ENCODE measurements at places on chromosomes 3 and 15.

DNA sequence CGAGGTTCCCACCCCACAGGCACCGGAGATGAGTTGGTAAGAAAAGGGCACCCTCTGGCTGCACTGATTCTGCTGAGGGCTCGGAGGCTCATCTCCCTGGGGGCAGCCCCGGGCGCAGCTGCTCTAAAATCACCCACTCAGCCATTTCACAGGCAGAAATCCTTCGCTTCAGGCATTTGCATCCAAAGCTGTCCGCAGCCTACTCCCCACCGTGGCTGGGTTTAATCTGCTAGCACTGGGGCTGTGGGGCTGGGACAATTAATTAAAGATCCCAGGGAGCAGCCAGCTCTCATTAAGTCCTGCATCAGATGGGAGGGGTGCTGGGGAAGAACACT is 104.3 kb upstream of the PRR20G start:
- peak; percentile 78 for DNase-seq

DNA sequence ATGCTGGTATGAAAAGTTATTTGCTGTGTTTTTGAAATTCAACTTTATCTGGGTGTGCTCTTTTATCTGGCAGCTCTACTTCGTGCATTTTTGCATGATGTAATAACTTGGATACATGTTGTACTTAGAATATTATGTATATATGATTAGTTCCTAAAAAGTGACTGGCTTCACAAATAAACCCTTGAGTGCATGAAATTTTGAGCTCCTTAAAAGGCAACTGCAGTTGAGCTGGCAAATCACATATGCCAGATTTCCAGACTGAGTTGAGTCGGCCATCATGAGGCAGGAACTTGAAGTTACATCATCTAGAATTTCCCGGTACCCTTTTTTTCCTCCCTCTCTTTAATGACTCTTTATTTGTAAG is 162.5 kb downstream of the FNDC3B start:
- no peak for DNase-seq

GRCh38 chr3:133329626-133330025 is 70.2 kb upstream of the BFSP2 start:
- peak; percentile 24 for DNase-seq

DNA sequence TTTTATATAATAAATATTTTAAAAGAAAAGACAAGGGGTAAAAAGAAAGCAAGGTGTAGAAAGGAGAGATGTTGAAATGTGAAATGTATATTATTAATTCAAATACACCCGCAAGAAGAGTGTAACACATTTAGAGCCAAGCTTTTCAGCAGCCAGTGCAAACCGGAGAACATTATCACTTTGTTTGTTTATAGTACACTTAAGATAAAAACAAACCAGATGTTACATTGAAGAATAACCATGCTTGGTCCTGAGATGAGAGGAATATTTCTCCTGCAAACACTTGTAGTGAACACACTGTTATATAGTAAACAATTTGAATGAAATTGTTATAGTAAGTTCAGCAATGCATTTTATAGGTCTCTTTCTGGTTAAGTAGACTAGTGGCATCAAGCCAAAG is 1441.5 kb downstream of the OTOL1 start:
- DNase-seq, result no peak

GRCh38 chr15:28020644-28021043 is 78.5 kb downstream of the OCA2 start:
- DNase-seq, result no peak

DNA sequence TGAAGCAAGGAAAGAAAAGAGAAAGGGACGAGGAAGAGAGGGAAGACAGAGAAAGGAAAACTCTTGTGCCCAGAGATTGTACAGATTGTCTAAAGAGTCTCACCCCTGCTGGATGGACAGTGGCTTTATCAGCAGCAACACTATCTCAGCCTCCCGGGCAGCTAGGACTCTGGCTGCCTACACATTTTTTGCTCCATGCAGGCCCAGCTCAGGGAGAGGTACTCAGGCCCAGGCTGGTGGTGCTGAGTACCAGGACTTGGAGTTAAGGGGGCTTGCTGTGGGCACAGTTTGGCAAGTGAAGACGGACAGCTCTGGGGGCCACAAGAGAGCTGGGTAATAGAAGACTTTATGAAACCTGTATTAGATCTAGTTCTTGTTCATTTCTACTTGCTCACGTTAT is 19.1 kb upstream of the RHCG start:
- DNase-seq, result no peak

GRCh38 chr3:138692152-138692551 is 83.6 kb downstream of the FAIM start:
- DNase-seq, result no peak

DNA sequence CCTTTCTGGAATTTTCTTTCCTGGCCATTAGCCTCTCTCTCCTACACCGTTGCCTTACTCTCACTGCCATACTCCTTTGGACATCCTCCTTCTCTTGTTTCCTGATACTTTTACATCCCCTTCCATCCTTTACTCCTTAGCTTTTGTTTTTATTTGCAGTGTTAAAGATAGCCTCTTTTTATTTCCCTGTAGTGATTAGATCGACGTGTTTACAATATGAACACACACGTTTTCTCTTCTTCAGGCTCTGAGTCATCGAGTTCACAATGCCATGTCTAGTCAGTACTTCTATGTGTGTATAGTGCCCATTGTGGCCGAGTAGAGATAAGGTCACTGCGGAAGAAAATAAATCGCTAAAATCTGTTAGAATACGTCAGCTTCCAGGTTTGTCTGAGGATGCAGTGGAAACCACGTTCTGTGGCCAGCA is 208.5 kb downstream of the LPP start:
- DNase-seq, result no peak

DNA sequence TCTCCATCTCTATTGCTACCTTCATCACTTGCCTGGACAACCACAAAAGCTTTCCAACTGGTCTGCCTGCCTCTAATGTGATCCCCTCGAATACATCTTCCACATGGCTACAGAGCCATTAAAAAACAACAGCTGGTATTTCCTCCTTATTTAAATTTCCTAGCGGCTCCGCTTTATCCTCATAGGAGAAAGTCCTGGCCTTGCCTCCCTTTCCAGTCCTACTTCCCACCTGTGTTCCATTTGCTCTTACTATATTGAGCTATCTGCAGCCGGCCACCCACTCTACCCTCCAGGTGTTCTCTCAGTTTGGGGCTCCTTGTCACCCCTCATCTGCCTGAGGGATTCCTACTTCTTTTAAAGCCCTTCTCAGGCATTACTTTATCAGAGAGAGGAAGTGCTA is 49.7 kb upstream of the TSPAN3 start:
- DNase-seq, result no peak

DNA sequence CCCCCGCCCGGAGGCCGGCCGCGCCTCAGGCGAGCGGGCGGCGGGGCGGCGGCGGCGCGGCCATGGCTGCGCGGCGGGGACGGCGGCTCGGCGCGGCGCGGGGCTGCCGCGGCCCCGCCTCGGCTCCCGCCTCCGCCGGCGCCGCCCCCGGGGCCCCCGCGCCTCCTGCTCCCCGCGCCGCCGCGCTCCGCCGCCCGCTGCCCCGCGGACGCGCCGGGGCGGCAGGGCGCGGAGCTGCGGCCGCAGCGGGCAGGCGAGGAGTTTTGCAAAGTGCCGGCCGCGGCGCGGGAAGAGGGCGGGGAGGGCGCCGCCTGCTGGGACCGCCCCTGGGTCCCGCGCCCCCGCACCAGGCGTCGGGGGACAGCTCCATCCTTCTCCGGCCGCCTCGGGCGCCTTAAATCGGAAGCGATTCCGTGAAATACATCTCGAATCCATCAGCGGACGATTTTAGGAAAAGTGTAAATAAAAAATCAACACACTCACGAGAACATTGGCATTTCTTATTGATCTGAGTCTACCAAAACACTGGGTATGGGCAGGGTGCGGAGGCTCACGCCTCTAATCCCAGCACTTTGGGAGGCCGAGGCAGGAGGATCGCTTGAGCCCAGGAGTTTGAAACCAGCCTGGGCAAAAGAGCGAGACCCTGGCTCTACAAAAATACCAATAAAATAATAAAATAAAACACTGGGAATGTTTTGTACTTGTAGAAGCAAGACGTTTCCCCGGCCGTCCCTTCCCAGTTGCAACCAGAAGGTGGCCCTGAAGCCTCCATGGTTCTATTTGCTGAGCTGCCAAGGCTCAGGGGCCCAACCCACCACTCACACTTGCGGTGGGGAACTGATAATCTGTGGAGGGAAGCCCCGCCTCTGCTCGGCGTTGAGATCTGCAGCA is 136.9 kb downstream of the NUP210 start:
- peak; percentile 49 for DNase-seq

DNA sequence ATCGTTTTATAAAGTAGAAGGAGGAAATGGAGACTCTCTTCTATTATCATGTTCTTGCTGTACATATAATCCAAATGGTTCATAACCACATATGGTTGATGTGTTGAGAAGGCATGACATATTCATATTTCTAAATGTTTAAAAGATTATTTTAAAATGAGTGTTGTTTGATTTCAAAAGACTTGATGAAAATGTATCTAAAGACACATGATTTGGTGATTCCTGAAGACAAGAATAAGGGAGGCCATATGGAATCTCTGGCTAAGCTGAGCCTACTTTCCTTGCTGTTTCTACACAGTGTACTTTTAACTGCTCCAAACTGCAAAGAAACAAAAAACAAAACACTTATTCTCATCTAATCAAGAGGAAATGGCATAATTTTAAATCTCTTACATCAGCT is 23.0 kb upstream of the GYG1 start:
- DNase-seq, result no peak

DNA sequence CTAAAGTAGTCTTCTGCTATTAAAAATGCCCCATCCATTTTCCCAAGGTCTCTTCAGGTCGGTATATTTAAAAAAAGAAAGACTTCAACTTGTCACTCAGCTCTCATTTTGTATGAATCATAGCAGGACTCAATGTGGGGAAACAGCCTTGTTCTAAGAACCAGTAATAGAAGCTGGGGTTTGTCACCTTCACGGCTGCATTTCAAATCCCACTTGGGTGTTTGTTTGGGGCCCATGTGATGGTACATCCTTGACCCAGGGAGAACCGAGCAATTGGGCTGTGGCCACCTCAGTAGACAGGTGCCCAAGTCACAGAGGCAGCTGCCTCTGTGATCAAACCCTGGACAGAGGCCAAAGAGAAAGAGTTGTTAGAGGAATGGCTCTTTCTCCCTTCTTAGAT is 70.3 kb upstream of the ARL8B start:
- no peak for DNase-seq

GRCh38 chr15:82928711-82929110 is 23.8 kb downstream of the HOMER2 start:
- no peak for DNase-seq

DNA sequence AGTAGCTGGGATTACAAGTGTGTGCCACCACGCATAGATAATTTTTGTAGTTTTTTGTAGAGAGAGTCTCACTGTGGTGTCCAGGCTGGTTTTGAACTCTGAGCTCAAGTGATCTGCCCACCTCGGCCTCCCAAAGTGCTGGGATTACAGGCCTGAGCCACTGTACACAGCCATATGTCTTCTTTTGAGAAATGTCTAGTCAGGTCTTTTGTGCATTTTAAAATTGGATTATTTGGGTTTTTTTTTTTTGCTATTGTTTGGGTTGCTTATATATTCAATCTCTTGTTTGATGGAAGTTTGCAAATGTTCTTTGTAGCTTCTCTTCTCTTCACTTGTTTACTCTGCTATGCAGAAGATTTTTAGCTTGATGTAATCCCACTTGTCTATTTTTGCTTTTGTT is 6.2 kb upstream of the ARPP19 start:
- DNase-seq, result no peak

GRCh38 chr3:160331127-160331937 is 67.7 kb downstream of the IFT80 start:
- no peak for DNase-seq

GRCh38 chr15:70101459-70102113 is 3.9 kb upstream of the TLE3 start:
- peak; percentile 97 for DNase-seq

DNA sequence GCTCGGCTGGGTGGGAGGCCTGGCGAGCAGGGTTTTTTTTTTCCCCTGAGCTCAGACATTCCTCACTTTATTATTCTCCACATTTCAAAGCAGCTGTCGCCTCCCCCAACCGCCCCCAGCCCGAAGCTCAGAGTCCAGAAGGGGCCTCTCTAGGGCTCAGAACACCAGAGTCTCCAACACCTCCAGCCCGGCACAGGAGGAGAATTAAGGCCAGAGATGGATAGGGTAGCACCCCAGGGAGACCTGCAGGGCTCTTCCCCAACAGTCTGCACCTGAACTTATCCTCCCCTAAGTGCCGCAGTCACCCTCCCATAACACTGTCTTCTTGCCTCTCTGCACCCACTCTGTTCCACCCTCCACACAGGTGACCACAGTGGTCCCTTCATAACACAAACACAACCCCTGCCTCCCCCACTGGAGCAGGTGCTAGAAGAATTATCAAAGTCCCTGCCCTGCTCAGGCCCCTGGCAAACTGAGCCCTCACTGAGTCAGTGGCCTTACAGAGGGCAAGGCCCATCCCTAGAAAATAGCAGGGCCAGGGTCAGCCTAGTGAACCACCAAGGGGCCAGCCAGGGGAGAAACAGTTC is 14.1 kb downstream of the MYL3 start:
- peak; percentile 72 for DNase-seq

GRCh38 chr3:14243782-14244181 is 65.2 kb downstream of the LSM3 start:
- DNase-seq, result no peak

- DNase-seq, result no peak
These were observed 15.7 kb upstream of the MEF2A start for GRCh38 chr15:99550077-99550476.

- no peak for DNase-seq
These were observed 356.4 kb downstream of the LPP start for GRCh38 chr3:188510366-188510765.

DNA sequence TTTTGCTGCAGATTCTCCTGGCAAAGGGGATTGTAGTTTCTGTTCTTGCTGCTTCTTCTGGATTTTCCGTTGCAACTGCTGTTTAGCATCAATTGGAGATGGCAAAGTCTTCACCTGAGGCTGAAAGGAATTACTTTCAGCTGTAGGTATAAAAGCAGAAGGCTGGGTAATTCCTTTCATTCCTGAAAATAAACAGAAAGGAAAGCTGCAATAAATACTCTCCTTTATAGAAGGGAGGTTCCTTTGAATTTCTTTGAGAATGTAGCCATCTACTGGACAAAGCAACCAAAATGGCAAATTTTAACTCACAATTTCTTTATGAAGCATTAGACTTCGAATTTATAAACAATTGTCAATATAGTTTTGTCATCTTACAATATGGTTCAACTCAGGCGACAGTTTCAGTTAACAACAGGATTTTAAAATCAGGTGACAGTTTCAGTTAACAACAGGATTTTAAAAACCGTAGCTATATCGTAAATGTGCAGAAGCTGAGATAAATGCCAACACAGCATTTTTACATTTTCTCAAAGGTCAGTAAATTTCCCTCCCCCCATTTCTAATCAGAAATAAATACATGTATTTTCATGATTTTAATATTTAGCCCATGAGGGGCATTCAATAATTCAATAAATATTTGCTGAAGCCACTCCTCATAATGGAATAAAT is 104.9 kb upstream of the NEDD4 start:
- no peak for DNase-seq

GRCh38 chr3:49172551-49173041 is 1.2 kb downstream of the KLHDC8B start:
- DNase-seq, result no peak

DNA sequence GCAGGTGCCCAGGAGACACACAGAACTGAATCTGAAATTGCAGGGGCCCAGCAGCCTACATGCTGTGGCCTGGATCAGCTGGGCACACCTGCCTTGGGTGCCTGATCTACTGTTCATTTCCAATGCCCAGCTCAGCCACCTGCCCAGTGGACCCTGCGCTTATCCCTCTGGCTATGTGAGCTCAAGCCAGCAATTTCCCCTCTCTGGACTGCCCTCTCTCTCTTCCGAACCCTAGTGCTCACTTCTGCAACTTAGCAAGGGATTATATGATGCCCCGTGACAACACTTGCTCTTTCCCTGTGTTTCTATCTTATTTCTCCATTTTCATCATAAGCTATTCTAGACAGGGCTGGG is 276.0 kb downstream of the UACA start:
- DNase-seq, result no peak

GRCh38 chr3:150703299-150703755 is 393 bp downstream of the ERICH6 start:
- DNase-seq, result no peak

Measured in eye (tissue), 1 donor.